ENCODE measurements at places on chromosomes 3 and 15.
A peak's percentile ranks its signal among the peaks of the same experiment; 100 is the strongest.

- DNase-seq = peak; percentile 54
Observed at GRCh38 chr3:152317956-152318355, 49.2 kb downstream of the MBNL1 start.

DNA sequence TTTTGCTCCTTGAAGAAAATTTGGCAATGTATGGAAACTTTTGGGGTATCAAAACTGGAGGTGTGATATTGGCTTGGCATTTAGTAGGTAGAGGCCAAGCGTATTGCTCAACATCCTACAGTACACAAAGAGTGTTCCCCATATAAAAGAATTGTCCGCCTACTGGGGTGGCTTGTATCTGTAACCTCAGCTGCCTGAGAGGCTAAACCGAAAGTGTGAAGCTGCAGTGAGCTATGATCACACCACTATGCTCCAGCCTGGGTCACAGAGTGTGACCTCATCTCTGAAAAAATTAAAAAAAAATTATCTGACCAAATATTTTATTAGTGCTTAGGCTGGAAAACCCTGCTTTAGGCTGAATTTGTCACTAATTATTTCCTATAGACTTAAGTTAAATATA, 483.9 kb downstream of the PYDC2 start:
- DNase-seq = no peak

DNA sequence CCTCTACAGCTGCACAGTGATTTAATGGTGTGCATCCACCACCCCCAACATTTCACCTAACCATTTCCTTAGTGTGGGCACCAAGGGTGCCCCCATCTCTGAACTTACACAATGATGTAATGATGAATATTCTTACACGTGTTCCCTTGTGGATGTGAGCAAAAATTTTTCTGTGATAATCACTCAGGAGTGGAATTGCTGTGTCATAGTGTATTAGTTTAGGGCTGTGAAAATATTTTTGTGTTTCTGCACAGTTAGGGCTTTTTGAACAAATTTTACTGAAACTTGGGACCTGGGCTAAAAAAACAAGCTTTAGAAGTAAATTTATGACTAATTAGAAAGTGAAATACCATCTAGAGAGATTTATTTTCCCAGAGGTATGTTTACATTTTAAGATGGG, 134.5 kb upstream of the CCNL1 start:
- peak; percentile 45 for DNase-seq

- DNase-seq = no peak
Observed at GRCh38 chr15:74608786-74609185, 6.8 kb upstream of the CLK3 start.

GRCh38 chr3:61194892-61195538, 56.2 kb downstream of the FHIT start:
- no peak for DNase-seq

- DNase-seq = peak; percentile 2
Observed at GRCh38 chr15:98612490-98613110, 35.7 kb upstream of the IGF1R start.

DNA sequence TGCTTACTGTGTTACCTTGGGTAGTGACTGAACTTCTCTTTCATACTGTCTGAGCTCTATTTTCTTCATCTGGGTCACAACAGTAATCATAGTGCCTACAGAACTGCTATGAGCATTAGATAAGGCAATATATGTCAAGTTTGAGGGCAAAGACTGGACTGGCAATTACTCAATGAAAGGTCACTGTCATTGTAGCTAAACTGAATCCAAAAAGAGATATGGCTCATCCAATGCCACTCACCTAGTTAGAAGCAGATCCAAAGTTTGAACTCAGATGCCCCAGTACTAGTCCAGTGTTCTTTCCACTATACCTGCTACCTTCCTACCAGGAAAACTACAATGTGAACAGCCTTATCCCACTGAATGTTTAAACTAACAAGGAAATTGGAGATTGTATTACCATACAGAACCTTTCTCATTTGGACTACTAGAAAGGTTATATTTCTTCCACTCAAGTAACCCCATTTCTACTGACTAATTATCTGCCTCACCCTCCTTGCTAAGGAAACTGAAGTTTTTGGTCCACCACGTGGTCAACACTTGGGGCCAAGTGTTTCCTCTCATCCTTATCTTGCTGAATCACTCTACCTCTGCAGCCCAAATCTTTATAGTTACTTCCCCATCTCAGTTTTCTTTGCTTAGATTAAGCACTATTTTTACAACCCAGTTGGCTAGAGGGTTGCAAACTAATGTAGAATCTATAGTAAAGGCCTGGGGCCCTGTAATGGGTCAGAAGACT, 202.3 kb upstream of the LPP start:
- no peak for DNase-seq

DNA sequence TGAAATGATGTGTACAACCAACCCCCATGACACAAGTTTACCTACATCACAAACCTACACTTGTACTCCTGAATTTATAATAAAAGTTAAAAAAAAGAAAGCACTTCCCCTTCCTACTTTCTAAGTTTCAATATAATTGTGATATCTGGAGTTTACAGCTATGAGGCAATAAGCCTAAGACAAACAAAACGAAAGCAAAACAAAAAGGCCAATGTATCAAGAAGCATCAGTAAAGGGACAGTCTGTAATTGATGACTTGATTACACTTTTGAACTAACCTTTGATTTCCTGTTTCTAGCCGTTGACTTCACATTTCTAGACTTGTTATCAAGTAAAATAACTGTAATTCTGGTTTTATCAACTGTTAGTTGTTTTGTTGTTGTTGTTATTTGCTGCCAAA, 187.5 kb upstream of the CNTN3 start:
- DNase-seq = no peak

DNA sequence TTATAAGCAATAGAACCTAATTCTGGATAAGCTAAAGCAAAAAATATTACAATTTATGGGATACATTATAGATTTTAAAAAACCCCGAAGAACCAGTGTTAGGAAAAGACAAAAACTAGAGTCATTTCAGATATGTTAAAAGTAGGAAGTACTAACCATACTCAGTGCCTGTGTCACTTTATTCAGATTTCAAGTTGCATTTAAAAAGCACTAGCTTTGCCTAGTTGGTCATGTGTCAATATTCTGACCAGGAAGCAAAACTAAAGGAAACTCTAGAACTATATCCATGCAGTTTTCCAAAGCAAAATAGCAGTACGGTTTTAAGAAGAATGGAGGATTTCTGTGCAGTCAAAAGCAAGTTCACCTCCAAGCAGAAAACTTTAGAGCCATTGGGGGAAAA, 88.4 kb downstream of the RAP2B start:
- DNase-seq = no peak

GRCh38 chr3:62496503-62496902, 123.2 kb upstream of the FEZF2 start:
- no peak for DNase-seq

GRCh38 chr3:10193692-10194327, 29.1 kb downstream of the IRAK2 start:
- DNase-seq = no peak

- DNase-seq = no peak
Observed at GRCh38 chr15:80246425-80246894, 5.6 kb downstream of the CTXND1 start.

DNA sequence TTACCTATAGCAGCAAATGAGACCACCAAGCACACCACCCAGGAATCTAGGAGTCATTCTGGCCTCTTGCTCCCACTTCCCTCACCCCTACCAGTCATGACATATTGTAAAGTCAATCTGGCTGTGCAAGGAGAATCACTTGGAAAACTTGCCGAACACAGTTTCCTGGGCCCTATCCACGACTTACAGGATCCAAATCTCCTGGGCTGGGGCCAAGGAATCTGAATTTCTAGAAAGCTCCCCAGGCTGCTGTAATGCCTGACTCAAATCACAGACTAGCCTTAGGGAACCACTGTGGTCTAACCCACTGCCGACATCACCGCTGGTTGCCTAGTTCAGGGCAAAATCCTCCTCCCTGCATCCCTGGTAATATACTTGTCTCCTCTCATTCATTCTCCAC, 4.2 kb upstream of the CRABP1 start:
- DNase-seq = no peak

DNA sequence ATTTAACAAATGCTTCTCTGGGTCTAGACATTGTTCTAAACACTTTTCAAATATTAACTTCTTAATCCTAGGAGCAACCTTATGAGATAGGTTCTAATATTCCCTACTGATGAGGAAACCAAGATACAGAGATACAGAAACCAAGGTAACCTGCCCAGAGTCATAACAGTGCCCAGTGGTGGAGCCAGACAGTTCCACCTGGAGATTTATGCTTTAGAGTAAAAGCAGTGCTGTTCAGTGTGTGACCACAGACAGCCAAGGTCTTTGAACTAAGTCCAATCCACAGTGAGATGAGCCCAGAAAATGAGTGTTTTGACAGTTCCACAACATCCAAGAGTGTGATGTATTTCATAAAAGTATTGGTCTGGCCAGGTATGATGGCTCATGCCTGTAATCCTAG, 105.2 kb upstream of the UMPS start:
- DNase-seq = no peak
